ENCODE measurements at places on chromosomes 7 and 10.

GRCh38 chr7:99752356-99752755 lies 17.4 kb upstream of the CYP3A7 start:
- DNase-seq: no peak

- no peak for DNase-seq
These were observed 179.3 kb downstream of the HECW1 start for GRCh38 chr7:43291789-43292188.

GRCh38 chr10:50972591-50972990 lies 87.2 kb upstream of the A1CF start:
- DNase-seq: no peak

- no peak for DNase-seq
These were observed 123.5 kb upstream of the SHH start for GRCh38 chr7:155935726-155936125.

DNA sequence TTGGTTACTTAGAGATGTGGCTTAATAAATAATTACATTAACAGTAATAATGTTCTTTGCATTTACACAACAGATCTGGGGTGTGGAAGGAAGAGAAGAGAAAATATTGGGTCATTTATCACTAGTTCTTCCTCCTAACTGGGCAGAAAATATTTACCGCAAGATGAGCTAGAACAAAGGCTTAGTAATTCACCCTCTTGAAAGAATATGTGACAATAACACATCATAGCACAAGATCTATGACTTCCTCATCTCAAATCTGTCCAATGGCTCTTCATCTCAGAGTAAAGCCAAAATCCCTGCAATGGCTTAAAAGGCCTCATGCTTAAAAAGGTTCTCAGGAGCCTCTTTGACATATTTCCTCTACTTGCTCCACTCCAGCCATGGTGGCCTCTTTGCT lies 178.6 kb downstream of the ZNF438 start:
- DNase-seq: no peak

DNA sequence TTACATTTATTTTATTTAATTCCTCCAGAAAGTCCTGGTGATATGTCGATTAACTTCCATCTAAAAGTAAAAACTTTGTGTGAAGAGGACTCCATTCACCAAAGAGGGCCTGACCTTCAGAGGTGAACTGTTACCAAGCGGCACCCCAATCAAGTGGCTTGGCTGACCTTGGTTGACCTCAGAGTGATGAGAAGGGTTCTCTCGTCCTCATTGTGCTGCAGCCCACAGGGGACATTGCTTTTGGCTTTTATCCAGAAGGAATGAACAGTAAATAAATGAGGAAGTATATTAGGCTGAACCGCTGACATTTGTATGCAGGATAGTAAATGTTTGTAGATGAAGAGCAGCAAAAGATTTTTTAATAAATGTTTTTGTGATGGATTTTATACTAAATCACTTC lies 172.4 kb upstream of the MKI67 start:
- no peak for DNase-seq

DNA sequence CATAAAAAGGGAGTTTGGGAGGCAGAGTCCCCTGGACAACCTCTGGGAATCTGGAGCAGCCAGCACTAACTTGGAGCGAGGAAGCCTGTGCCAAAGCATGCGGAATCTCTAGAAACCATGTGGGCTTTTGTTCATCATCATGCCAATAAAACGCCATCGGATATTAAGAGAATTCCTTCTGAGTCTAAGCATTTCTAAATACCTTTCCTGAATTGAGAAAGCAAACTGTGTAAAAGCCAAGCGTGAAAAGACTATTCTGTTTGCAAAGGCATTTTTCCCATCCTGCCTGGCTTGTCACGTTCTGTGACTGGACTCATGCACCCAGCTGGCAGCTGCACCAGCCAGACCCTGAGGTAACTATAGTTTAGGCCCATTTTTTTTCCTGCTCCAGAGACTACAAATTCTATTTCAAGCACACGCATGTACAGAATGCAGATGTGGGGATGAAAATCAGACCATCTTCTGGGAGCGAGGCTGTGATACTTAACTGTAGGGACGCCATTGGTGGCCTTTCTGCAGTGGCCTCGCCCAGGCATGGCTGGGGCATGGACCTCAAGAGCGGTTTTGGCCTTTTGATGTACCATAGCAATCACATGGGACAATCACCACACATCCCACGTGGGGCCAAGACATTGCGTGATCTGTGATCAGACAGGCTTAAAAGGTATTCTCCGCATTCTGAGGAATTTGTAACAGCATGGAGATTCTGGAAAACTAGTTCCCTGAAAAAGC lies 218.9 kb downstream of the KIAA1217 start:
- DNase-seq: no peak

- no peak for DNase-seq
These were observed 26.5 kb upstream of the GSAP start for GRCh38 chr7:77442636-77443035.

DNA sequence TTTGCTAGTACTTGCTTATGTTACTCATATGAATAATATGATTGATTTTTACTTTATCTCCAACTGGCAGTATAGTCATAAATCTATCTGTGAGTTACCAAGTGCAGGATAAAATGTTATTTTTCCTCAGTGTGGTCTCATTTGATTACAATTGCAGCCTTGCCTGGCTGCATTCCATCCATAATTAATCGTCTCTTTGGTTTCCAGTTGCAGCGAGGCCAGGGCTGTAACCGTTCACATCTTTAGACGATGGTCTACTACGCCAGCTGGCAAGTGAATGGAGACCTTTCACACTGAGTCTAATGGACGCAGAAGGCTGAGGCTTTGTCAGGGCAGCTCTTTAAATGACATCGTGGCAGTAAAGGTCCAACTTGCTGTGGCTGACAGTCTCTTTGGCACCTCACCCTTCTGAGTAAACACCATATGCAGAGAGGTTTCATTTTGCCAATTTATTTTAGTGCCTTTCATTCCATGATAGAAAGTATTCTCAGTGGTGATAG lies 84.0 kb downstream of the ARL4A start:
- DNase-seq: peak; percentile 99

GRCh38 chr7:96499532-96499931 lies 177.6 kb upstream of the SLC25A13 start:
- peak; percentile 28 for DNase-seq

DNA sequence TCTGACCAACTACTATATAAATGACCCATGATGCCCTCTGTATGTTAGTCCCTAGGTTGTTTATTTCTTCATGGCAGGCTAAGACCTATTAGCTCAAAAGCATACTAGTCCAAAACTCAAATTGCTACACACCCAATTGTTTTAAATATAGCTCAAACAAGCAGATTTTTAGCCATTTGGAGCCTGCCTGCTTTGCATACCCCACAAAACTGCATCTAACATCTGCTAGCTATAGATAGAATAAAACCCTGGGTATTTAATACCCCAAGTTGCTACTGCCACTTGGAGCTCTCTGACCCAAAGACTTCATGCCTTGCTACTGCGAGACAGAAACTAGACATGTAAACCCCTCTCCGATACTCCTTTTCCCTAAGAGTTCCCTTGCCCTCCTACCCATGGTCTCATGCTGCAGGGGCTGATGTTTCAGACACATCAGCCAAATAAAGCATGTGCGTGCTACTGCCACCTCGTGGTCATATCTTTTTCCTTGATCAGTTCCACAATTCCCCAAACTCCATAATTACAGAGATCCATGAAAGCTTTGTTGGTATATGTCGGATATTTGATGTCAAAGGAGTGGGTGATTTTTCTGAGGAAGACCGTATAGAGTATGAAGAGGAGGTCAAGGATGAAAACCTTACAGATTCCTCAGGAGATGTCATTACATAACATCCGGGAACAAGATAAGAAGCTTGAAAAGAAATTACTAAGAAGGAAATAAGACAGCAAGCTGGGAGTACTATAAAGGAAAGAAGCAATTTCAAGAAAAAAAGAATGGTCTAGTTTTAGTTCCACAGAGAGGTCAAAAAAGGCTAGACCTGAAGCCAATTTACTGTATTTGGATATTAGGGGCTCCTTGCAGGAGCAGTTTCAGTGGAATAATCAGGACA lies 386.6 kb downstream of the SH2D4B start:
- no peak for DNase-seq

- no peak for DNase-seq
These were observed 62.3 kb upstream of the CTBP2 start for GRCh38 chr10:125222515-125223308.

DNA sequence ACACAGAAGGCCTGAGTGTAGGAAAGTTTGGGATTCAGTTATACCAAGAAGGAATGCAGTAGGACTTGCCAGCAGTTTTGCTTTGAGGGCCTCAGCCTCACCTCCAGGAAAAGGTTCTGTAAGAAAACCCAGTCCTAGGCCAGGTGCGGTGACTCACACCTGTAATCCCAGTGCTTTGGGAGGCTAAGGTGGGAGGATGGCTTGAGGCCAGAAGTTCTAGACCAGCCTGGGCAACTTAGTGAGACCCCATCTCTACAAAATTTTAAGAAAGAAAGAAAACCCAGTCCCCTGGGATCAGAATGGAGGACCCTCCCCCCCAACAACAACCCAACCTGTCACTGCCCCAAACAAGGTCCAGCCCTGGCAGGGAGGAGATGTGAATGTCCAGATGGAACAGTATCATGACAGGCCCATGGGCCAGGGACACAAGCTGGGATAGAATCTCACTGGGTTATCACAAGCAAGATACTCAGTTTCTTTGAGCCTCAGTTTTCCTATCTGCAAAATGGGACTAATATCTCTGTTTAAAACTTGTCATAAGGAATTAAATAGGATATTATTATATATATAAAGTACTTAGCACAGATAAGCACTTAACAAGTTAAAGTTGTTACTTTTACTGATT lies 68.7 kb downstream of the GTF2IRD1 start:
- DNase-seq: no peak

GRCh38 chr7:143422033-143422432 lies 13.4 kb upstream of the EPHA1 start:
- no peak for DNase-seq

DNA sequence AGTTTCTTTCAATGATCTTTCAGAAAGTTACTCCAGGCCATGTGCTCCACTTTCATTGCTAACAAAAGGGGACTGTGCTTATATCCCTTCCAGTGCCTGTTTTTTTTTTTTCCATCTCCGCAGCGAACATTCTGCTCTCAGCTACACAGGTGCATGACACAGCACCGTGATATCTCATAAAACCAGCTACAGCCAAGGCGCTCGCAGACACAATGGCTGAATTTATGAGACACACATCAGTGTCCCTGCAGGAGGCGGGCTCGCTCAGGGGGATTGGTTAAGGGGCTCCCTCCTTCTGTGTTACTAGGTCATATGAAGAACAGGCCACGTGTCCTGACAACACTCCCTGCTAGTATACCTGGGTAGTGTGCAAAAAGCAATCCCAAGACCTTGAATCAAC lies 245.5 kb downstream of the SKAP2 start:
- no peak for DNase-seq

DNA sequence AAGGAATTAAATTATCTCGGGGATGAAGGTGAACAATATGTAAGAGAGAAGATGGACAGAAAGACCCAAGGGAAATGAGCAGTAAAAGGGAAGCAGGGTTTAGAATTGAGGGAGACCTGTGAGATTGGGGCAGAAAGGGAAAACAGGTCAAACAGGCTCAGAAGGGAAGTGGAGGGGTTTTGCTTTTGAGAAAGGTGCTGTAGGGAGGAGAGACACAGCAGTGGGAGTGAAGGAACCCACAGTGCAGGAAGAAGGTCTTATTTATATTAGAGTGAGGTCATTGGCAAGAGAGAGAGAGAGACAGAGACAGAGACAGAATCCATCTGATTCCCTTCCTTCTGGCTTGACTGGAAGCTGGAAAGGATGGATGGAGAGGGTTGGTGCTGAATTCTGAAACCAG lies 3.5 kb upstream of the TCAF1 start:
- DNase-seq: no peak

DNA sequence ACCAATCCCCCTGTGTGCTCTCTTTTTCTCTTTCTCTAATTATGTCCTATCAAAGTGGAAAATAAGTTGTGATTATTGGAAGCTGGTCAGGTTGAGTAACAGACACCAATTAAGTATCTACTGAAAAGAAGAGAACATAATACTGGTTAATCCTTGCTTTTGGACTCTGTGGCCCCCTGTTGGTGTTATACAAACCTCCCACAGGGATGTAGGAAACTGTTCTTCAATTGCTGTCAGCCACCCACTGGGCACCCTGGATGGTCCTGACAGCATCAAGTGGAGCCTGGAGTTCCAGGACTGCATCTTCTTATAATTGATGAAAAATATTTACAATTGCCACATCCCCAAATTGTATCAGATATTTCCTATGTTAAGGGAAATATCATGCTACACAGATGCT lies 939.7 kb downstream of the KCNMA1 start:
- no peak for DNase-seq

DNA sequence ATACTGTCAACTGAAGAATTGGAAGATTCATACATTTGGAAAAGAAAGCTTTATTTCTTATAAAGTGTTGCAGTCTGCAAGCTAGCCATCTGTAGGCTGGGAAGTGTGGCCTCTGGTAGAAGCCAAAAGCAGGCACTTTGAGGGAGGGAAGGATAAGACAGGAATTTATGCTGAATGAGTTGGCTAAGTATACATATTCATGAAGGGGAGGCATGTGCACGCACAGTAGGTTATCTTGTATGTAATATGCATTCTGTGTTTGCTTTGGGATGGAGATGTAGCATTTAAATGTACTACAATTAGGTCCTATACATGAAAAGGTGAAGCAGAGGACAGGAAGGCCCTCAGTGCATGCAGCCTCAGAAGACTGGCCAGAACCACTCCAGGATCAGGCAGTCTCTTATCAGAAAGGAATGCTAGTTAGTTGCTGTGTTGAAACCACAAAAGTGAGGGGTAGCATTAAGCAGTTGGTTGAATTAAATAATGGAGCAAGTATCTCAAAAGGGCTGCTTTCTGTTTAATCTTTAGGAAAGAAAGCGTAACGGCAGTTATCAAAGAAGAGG lies 40.9 kb downstream of the MYO3A start:
- DNase-seq: no peak

DNA sequence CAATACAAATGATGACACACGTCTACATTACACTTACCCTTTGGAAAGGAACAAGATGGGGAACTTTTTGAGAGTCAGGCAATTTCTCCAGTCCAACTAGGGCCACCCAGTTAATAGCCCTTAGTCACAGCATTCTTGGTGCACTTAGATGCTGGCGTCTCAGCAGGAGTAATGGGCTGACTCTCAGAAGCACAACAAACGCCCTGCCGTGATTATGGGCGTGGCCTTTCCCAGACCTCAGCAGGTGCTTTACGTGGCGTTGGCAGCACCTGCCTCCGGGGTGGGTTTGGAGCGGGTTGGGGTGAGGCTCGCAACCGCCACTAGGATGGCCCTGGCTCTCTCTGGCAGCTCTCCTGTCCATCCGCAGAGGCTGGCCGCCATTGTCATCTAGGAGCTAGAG lies 147.6 kb upstream of the SHH start:
- no peak for DNase-seq

GRCh38 chr7:120654241-120654640 lies 203.7 kb downstream of the TSPAN12 start:
- no peak for DNase-seq

GRCh38 chr7:84547331-84547730 lies 352.7 kb upstream of the SEMA3A start:
- no peak for DNase-seq

DNA sequence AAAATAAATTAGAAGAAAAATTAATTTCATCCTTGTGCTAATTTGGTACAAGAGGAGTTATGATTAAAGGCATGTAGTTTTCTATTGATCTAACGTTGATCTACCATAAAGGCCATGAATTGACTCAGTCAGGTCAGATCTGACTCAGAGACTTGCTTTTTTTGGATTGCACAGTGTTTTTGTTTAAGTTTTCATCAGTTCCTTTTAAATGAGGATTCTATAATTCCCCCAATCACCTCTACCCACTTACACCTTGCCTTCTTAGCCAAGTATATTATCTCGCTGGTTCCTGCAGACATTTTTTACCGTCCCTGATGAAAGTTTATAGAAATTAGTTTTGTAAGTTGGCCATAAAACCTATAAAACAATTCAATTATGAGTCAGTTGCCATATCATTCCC lies 132.4 kb upstream of the PALS2 start:
- no peak for DNase-seq

All from NCI-H1092 treated with DMSO at 0.1 percent for 48 hours (cell line).